ENCODE measurements at places on chromosomes 6 and 20.
A peak's percentile ranks its signal among the peaks of the same experiment; 100 is the strongest.

- no peak for DNase-seq
These were observed 8.4 kb upstream of the EPB41L1 start for GRCh38 chr20:36145877-36146707.

DNA sequence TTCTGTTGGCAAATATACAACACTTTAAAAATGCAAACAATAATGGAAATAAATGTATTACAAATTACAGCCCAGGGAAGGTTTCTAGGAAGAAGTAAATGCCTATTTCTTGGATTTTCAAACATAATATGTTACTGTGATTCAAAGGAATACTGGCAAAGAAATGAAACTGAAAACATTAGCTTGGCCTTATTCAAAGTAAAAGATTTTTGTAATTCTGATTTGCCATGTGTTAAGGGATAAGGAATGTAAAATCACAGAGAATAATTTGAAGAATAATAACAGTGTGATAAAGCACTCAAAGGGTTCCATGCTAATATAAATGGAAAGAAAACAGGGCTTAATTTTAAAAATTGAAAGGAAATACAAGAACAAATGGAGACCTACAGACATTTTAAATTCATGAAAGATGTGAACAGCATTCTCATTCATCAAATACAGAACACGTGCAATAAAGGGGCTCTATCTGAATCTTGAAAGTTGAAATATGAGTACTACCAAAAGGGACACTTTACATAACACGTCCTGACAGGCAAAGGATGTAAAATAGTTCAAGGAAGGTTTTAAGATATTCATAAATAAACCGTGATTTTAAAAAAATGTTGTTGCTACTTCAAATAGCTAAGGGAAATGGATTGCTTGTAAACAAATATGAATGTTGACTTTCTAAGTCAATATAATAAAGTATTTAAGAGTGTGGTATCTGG, 138.1 kb downstream of the RFPL4B start:
- no peak for DNase-seq

- DNase-seq: no peak
These were observed 61.2 kb downstream of the GCLC start for GRCh38 chr6:53483423-53484353.

GRCh38 chr6:71913444-71914234, 27.3 kb downstream of the RIMS1 start:
- DNase-seq: no peak

DNA sequence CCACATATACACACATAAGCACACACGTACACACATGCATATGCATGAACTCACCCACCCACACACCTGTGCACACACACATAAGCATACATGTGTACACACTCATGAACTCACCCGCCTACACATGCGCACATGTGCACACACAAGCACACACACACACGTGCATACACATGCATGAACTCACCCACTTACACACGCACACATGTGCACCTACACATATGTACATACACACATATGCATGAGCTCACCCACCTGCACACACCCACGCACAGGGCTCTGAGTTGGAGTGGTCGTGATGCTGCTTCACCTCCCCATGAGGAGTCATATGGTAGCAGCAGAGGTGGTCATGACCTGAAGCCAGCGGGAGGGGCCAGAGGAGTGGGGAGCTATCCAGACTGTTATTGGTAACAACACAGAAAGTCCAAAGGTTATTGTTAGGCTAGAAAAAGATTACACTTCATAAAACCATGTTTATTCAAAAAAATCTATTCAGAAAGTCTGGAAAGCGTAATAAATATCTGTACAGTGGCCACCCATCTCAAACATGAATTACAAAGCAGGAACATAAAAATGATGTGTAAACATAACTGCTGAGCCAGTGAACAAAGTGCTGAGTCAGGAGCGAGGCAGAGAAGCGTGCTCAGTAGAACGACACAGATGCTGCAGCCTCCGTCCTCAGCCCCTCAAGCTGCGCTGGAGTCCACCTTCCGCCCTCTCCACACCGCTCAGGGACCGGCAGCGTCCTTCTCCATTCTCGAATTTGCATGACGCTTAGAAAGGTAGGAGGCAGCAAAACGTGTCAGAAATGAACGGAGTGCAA, 26.4 kb upstream of the MPC1 start:
- no peak for DNase-seq

GRCh38 chr6:7204726-7205125, 97.0 kb downstream of the RREB1 start:
- DNase-seq: no peak

DNA sequence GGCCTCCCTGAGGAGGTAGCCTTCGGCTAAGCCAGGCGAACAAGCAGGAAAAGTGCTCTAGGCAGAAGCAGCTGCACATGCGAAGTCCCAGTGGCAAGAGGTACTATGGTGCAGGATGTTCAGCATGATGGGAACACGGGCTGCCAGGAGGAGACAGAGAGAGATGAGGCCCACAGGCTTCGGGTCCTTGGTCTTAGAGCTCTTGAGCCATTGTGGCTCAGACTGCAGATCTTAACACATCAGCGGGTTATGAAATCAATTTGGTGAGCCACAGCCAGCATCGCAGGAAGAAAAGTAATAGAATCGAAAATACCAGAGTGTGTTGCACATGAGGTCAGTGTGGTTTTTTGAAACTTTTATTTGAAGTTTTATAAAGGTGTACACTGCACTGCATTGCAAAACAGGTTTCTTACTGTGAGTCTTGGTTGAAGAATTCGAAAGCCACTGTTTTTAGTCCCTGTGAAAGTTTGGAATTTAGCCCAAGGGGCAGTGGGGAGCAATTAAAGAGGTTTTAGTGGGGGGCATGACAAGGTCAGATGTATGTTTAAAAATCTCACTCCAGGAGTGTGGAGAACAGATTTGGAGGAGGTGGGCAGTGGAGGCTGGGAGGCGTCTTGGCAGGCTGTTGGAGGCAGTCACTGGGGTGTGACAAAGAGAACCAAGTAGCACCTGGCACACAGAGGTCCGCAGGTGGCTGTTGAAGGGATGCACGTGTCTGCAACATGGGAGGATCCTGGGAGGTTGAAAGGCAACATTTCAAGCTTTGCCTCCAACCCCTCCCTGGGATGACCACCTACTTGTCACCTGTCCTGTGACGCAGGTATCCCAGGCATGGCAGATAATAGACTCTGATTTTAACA, 69.3 kb downstream of the EYA2 start:
- DNase-seq: no peak

DNA sequence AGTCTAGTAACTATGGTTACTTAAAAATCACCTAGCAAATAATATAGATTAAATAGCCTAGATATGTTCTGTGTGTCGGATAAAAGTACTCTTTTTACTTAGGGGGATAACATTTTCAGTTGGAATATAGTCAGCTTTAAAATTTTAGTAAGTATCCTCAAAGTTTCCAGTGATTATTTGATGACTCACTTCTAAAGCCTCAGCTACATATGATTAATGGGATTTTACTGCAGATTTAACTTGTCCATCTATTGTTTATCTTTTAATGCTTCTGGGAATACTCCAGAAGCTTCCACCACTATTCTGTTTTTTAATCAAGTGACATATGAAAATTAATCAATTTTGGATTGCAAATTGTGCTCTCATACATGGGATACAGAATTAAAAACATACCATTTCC, 8.7 kb upstream of the TENT5A start:
- DNase-seq: no peak

DNA sequence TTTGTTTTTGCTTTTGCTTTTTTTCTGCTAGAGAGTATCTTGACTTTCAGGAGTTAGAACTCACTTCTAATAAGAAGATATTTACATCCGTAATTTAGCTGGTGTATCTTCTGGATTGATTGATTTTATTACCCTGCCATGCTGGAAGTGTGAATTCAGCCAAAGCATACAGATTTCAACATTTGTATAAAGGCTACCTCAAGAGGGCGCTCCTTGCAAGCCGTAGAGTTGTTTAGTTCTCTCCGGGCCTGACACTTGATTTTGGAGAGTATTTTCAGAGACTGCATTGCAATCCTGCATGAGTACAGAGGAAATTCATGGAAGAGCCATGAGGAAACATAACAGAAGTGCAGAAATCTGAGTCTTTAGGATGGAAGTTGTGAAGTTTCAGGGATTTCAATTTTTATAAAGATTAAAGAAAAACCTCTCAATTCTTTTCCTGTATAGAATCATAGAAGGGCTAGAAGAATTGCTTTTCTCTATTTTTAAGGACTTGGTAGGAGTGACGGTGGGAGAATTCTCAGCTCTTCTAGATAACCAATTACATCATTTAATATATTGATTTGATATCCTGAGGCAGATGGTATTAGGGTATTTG, 66.7 kb upstream of the TIAM2 start:
- DNase-seq: peak; percentile 55

GRCh38 chr6:43383021-43383667, 13.7 kb upstream of the ZNF318 start:
- no peak for DNase-seq

GRCh38 chr20:10632721-10633509, 40.9 kb downstream of the JAG1 start:
- DNase-seq: no peak

DNA sequence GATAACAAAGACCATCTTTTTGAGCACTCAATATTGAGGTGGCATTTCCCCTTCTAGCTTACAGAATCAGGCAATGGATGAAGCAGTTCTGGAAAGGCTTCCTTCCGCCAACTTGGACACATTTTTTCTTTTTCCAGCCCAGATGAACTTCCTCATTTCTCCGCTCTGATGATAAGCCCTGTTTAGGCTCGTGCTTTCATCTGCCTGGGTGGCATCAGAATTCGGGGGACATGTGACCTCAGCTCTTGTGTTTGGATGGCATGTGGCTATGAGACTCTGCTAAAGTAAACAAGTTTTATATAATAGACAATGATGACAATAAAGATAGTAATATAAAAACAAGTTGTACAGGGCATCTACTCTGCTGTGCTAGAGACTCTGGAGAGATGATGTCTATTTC, 796.7 kb downstream of the DHX35 start:
- DNase-seq: no peak

GRCh38 chr20:15699431-15700146, 873.7 kb downstream of the KIF16B start:
- no peak for DNase-seq

DNA sequence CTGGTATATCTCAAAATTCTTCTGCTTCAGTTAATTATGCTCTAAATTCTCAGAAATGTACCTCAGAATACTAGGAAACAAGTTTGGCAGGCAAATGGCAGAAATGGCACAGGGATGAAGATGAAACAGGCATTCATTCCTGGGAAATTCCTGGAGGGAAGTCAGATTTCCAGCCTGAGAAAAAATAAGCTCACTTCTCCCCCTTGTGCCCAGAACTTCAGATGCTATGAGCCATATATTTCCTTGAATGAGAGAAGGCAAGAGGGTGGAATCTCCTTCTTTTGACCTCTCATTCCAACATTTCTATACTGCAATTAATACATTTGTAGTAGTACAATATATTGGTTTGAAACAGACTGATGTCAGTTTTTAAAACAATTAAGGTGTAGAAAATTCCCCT, 22.8 kb downstream of the RGS17 start:
- DNase-seq: no peak

GRCh38 chr6:138537106-138537505, 37.8 kb upstream of the NHSL1 start:
- DNase-seq: no peak

DNA sequence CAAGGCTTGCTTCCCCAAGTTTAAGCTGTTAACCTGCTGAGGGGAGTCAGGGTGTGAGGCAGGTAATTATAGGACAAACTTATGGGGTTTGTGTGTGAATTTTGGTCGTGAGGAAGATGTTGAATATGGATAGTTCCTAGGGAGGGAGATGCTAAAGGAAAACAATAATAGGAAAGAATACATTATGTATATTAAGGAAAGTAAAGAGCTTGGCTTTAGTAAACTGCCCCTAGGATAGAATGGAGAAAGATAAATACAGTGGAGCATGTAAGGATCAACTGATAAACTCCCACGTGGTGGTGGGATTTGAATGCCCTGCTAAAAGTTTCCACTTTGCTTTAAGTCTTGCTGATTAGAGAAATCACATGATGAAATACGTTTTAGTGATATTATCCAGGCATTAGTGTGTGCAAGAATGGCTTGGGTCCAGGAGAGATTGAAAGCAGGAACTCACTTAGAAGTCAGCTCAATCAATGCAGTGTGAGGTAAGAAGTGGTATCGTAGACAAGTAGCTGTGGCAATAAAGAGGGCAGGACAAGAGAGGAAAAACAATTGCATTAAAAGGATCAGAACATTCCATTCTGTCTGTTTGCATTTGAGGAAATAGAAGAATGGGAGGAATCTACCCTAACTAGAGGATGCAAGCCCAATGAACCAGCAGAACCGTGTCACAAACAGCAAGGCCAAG, 52.5 kb downstream of the RPS12 start:
- no peak for DNase-seq

- DNase-seq: no peak
These were observed 902 bp downstream of the SLC29A1 start for GRCh38 chr6:44224029-44224964.

DNA sequence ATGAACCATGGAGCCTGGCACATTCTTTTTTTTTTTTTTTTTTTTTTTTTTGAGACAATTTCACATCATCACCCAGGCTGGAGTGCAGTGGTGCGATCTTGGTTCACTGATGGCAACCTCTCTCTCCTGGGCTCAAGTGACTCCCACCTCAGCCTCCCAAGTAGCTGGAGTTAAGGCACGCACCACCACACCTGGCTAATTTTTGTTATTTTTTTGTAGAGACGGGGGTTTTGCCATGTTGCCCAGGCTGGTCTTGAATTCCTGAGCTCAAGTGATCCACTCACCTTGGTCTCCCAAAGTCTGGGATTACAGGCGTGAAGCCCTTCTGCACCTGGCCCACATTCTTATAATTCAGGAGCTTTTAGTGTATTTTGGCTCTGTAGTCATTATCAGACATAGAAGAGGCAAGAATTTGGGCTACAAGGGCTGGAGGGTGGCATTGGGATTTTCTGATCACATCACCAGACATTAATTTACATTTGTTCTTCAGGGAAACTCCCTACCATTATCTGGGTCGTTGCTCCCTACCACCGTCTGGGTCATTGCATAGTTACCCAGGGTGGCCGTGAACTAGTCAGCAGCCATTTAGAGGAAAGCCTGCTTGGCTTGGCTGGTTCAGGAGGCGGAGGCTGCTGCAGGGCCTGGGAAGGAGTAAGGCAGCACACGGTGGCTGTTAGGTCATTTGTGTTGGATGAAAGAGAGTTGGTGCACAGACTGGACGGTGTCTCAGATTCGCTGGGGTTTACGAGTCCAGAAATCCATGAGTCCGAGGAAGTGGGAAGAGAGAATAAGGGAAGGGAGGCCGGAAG, 17.6 kb downstream of the ARID1B start:
- no peak for DNase-seq

DNA sequence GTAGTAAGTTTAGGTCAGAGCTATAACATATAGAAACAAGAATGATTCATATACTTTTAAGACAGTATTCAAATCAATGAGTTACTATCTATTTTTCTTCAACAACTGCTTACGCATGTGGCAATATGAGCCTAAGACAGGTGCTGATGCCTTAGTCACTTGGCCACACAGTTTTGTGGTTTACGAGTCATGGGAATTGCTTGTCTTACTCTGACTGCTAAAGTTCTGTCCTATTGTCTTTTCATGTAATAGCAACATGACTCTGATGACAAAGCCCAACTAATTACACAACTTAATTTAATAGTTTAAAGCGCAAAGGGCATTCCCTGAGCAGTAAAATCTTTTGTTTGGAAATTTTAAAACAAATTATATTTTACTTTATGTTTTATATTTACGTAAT, 159.3 kb upstream of the CENPW start:
- DNase-seq: no peak

Measured in stimulated activated CD4-positive, alpha-beta T cell treated with anti-CD3 and anti-CD28 coated beads, Interleukin-4, amount 100 ng/mL, for 4 hours (primary cell).